NCI-H82 (cell line): ENCODE measurements at places on chromosomes 7 and 10.
A peak's percentile ranks its signal among the peaks of the same experiment; 100 is the strongest.

GRCh38 chr10:59284118-59284975, 78.0 kb downstream of the FAM13C start:
- no peak for DNase-seq

- DNase-seq, result no peak
These were observed 86.6 kb downstream of the FRMPD2 start for GRCh38 chr10:48187713-48188485.

GRCh38 chr7:28840592-28840995, 117.5 kb downstream of the TRIL start:
- DNase-seq, result peak; percentile 26

DNA sequence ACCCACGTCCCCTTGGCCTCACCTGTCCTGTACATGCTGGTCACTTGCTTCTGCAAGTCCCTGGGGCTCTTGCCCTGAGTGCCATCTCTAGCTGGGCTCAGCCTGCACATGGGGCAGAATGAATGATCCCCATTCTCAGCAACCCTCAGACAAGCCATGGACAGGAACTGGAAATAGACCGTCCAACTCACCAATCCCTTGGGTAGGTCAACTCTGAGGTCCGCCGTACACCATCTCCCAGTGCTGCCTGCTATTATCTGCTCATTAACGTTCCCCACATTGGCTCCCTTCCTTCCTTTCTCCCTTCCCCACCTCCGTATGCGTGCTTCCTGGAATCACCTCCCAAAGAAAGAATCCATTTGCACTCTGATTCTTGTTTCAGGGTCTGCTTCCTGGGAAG, 335.0 kb downstream of the SFMBT2 start:
- DNase-seq, result no peak

DNA sequence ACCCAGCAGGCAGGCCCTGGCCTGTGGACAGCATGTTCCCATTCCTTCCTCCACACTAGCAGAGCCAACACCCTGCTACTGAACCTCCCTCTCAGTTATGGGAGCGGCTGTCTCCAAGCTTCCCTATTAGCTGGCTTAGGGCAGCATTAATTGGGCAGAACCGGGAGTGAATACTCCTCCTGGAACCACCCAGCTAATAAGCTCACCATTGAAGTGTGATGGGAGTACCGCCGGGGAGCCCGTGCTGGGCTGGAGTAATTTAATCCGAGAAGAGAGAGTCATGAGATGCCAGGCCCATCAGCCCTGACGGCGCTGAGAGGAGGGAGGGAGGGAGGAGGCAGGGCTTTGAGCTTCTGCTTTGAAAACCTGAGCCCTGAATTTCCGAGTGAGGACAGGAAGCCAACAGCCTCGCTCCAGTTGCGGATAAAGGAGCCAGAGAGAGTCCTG, 31.8 kb upstream of the ELFN1 start:
- peak; percentile 77 for DNase-seq

DNA sequence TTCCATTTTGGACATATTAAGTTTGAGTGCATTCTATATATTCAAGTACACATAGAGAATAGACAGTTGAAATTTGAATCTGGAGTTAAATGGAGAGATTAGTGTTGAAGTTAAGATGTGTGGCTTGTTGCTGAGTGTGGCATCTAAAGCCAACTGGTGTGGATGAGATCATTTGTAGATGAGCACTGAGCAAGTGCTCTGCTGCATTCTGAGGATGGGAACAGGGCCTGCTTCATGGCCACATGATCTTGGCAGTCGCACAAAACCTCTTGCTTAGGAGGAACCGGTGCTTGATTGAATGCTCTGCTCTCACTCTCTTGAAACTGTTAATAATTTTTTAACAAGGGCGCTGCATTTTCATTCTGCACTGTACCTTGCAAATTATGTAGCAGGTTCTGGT, 62.0 kb downstream of the EPDR1 start:
- no peak for DNase-seq

DNA sequence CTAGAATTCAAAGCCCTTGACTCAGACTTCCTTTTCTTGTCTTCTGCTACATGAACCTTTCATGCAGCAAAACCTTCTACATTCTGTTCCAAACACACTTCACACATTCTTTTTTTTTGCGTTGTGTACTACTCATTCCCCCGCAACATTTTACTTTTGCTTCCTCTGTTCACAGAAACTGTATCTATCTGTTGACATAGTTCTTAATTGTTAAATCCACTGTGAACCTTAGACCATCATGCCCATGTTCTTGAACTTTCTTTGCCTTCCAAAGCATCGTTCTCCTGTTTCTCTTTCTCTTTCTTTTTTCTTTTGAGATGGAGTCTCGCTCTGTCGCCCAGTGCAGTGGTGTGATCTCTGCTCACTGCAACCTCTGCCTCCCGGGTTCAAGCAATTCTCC, 14.2 kb downstream of the CCSER2 start:
- no peak for DNase-seq

GRCh38 chr7:20532890-20533289, 82.6 kb upstream of the ABCB5 start:
- peak; percentile 16 for DNase-seq

DNA sequence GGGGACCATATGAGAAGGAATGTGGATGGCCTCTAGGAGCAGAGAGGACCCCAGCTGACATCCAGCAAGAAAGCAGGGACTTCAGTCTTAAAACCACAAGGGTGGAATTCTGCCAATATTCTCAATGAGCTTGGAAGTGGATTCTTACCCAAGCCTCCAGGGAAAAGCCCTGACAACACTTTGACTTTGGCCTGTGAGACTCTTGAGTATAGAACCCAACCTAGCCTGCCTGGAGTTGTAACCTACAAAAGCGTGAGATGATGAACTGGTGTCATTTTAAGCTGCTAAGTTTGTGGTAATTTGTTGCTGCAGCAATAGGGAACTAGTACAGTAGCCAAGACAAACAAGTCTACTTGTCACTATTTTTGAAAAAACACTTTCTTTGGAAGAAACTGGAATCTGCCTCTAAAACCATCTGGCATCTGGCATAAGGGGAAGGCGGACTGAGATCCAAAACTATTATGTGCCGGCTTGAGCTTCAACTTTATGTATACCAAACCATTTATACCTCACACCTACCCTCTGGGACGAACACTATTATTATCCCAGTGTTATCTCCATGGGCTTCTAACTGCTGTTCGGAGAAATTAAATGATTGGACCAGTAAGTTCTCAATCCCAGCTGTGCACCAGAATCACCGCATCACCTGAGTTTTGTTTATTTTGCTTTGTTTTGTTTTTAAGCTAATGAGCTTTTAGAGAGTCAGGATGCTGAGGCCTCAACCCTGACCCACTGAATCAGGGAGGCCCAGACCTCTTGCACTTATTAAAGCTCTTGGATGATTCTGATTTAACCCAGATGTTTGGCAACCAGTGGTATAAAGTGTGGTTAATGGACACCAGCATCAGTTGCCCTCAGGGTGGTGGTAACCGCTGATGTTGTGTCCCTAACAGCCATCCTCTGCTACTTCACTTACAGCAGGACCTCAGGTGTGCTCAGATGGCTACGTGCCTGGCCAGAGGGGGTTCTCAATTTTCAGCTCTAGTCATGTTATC, 83.0 kb downstream of the C1GALT1 start:
- no peak for DNase-seq

DNA sequence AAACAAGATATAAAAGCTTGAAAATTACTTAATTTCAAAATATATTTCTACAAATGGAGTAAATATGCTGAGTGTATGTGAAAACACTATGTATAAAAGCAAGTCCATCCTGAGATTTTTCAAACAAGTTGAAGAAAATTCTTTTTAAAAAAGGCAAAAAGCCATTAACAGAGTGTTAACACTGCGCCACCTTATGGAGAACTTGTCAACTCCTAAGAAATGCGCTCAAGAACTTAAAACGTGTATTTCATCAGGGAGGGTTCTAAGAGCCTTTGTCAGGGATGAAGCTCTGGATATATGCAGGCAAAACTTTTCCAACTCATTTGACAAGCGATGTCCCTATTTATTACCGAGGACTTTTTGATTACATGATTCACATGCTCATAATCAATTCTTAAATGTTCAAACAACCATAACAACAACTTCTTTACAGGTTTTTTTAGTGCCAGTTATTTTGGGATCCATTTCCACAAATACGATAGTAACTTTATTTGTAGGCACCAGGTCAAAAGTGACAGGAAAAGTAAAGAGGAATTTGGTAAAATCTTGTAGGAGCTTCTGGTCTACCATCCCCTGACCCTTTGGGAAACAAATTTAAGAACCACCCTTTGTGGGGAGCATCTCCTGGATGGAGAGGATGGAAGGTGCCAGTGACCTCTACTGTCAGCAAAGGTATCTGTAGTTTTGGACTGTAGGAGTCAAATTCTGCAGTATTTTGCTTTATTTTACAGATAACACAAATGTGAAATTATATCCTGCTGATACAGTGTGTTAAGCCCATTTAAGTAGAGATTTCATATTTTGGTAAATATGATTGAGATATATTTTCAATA, 23.2 kb downstream of the CALCR start:
- DNase-seq, result peak; percentile 63

DNA sequence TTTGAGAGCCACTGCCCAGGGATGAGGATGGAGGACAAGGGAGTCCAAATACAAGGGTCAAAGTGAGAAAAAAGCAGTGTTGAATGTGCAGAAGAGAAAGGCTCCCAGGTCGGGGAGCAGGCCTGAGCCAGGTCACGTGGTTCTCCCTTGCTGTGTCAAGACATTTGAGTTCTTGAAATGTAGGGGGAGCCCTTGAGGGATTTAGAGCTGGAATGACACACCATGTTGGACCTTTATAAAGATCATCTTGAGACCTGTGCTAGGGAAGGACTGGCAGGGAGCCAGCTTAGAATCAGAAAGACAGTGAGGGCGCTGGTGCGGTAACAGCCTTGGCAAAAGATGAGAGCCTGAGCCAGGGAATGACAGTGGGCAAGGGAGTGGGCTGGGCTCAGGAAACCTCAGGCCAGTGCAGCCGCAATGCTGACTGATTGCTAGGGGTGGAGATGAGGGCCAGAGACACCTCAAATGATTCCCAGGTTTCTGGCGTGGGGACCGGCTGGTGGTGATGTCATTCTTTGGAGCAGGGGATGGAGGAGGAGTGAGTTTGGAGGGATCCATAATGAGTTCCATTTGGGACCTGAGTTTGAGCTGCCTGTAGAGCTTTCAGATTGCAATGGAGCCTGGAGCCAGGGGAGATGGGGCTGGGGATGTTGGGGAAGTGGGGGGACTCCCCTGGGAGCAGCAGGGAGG, 120.1 kb downstream of the PTPN20 start:
- peak; percentile 37 for DNase-seq

DNA sequence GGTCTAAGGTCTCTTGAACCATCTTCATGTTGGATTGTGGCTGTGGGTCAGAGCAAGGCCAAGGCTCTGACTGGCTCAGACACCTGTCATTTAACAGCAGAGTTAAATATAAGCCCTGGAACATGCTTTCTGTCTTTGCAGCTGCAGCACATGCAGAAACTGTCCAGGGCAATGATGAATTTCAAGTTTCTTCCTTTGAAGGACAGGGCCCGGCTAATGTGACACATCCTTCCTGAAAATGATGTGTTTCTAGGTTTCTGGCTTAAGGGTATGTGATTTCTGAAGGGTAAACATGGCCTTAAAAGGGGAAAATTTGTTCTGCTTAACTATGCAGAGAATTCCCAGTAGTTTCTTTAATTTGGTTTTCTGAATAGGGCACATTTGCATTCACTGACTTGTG, 34.0 kb upstream of the SLC35B4 start:
- DNase-seq, result no peak

- DNase-seq, result no peak
These were observed 96.7 kb upstream of the EFCAB10 start for GRCh38 chr7:105677817-105678573.

DNA sequence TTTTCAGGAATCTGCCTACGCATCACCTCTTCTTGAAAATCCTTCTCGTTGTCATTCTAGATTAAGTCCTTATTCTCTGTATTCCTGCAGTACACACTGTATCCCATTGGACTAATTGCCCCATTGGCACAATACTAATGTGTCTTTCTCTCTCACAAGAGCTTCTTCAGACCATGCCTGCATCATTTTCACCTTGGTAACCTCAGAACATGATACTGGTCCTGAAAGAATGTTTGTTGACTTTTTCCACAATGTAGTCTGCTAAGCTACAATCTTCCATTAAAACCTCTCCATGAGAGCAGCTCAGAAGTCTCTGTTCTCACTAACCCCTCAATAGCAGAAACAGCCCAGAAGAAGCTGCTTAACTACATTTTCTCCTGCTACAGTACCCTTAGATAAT, 270.7 kb downstream of the PCDH15 start:
- no peak for DNase-seq

- DNase-seq, result no peak
These were observed 405.1 kb downstream of the PLXNA4 start for GRCh38 chr7:132171130-132171576.

- no peak for DNase-seq
These were observed 763 bp upstream of the RALA start for GRCh38 chr7:39622609-39623008.

- no peak for DNase-seq
These were observed 10.2 kb downstream of the CRYGN start for GRCh38 chr7:151429560-151430331.
